ENCODE measurements at places on chromosomes 1 and 21.

DNA sequence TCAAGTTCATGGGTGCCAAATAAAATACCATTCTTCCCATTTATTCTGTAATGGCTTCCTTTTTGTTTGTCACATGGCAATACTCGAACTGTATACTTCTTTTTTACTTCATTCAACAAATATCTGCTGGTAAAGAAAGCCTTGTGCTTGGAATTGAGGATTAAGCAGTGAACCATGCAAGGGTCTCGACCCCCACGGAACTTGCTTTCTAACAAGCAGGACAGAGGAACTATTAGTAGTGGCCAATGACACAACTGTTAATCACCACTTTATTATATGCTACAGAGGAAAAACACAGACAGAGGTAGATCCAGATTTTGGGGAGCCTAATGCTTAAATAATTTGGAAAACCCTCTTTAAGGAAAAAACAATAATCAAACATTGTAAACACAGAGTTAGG lies 542.2 kb downstream of the DPYD start:
- DNase-seq: no peak

GRCh38 chr1:167077128-167077867 lies 12.9 kb downstream of the GPA33 start:
- no peak for DNase-seq

- DNase-seq: no peak
Measured at GRCh38 chr1:150557813-150558212, 8.6 kb downstream of the ADAMTSL4 start.

- no peak for DNase-seq
Measured at GRCh38 chr1:6948861-6949260, 163.6 kb downstream of the CAMTA1 start.

GRCh38 chr1:210232511-210233215 lies at the start of gene SERTAD4:
TSS of gene SERTAD4 (plus strand) at chr1:210232796. CDS start at chr1:210237961, 5,165 bp downstream.
- no peak for DNase-seq

DNA sequence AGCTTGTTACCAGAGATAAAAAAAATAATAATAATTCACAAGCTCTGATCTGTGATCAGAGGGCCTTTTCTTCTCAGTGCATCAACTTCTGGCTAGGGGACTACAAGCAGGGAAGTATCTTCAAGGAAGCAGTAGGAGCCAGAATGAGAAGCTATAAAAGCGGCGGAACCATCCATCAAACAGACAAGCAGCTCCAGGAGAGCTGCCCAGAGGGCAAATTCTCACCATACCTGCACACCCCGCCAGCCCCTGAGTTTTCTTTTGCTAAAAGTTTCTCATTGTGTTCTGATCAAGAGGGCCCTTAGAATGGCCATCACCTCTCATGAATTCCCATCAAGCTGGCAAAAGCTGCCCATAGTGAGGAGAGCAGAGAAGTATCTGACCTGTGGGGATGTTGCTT lies 99.4 kb downstream of the SMYD2 start:
- no peak for DNase-seq

- DNase-seq: no peak
Measured at GRCh38 chr1:237482777-237483176, 407.9 kb downstream of the ZP4 start.

DNA sequence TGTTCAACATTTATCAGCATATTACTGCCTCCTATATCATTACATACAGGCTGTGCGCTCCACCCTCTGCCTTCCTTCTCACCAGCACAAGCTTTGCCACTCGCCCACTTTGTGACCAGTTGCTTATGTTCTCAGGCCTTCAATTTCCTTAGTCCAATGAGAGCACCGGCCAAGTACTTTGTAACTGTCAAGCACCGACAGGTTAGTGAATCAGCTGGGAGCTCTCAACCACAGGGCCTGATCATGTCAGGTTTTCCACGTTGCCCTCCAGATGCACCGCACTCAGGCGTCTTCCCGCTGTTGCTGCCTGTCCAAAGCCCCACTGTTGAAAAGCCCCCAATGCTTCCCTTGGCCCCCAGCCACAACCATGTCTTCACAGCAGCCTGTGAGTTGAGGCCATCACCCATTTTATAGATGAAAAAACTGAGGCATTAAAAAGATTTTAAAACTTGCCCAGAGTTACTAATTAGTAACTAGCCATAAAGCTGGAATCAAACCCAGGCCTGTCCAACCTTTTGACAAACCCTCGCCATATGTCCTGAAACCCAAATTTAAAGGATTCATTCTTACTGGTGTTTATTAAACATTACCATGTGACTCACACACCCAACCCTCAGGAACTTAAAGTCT lies 3.4 kb upstream of the KCNN3 start:
- no peak for DNase-seq

DNA sequence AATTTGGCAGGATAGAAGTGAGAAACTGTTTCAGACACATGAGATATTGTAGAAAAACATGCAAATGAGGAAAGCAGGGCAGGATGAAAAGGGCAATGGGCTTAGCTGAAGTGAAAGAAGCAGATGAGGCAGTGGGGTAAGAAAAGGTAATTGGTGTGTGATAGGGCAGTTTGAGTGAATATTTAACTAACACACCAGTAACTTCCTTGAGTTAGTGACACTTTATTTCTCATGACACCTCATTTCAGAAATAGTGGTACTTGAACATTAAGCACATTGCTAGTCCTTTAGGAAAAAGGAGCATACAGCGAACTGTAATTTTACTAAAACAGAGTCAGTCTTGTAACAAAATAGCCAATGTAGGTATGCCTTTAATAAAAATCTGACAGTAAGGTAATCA lies 415.0 kb downstream of the DPYD start:
- DNase-seq: no peak

- DNase-seq: no peak
Measured at GRCh38 chr1:95780836-95781235, 546.8 kb downstream of the RWDD3 start.
